Fibroblast of the conjunctiva (primary cell): ENCODE measurements at places on chromosomes 7 and 10.

GRCh38 chr7:113945018-113945938, 26.5 kb upstream of the PPP1R3A start:
- DNase-seq: no peak

- no peak for DNase-seq
These were observed 846.5 kb downstream of the TYW1 start for GRCh38 chr7:67843001-67843565.

- DNase-seq: no peak
These were observed 19.7 kb upstream of the GOT1 start for GRCh38 chr10:99450156-99450555.

GRCh38 chr7:94348142-94348541, 46.6 kb upstream of the COL1A2 start:
- DNase-seq: peak; percentile 95

DNA sequence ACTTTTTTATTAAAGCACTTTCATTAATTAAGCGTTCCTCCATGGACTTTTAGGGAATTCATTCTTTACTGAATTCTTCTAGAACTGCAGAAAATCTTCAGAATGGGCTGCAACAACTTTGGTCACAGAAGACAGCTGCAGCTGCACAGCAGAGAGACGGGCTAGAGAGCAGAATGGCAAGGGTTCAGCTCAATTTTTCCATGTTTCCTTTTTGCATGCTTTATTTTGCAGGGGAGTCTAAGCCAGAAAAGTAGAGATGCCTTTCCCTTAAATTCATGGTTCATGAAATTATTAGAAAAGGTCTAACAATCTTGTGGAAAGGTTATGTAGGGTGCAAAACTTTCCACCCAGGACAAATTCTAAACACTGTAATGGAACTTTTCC, 15.4 kb upstream of the ANKRD1 start:
- no peak for DNase-seq
